ENCODE measurements at places on chromosomes 5 and 9. TPM values are rescaled to one million over a fixed set of nuclear protein-coding genes. Genes with fewer than 3 reads are reported as not detected.

- no peak for DNase-seq
Measured at GRCh38 chr9:35650341-35651158, at the start of gene SIT1. TSS of gene SIT1 (minus strand) at chr9:35650931. CDS start at chr9:35650853, 78 bp downstream.

- DNase-seq = no peak
Measured at GRCh38 chr9:673966-674526, 167.5 kb upstream of the DMRT1 start.

DNA sequence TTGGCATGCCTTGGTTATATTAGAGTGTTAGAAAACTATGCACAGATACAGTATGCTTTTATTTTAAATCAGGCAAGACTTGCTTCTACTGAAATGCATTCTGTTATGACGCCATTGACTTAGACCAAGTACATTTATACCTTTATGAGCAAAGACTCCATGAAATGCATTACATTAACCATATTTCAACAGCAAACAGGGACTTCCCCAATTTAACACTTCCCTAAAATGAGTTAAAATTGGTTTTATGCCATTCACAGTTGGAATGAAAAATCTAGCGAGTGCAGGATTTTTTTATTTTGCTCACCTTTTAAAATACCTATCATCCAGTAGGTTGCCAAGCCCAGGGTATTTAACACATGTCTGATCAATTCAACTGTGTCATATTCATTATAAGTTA lies 272.1 kb upstream of the IZUMO3 start:
- DNase-seq = no peak

DNA sequence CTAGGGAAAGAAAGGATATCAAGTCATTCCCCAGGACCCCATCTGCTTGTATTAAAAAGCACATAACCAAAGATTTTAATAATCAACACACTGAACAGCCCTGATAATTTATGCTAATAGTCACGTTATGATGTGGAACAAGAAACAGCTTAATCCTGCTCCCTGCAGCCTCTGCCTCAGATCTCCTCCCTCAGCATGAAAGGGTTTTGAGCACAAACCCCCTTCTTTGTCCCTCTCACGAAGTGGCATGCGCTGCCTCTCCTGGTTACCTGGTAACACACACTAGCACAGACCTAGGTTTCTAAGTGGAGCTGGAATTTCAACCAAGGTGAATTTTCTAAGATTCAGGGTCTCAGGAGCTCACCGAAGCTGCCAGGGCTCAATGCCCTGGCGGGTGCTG lies 5.1 kb downstream of the IGFBPL1 start:
- no peak for DNase-seq

Gene IFNA13
- not detected for total RNA-seq

GRCh38 chr5:88203981-88204750 lies 64.5 kb downstream of the TMEM161B start:
- DNase-seq = no peak
